ENCODE measurements at places on chromosomes 5 and 9.
A peak's percentile ranks its signal among the peaks of the same experiment; 100 is the strongest.

- DNase-seq, result peak; percentile 56
These were observed 107.9 kb upstream of the ALDH1B1 start for GRCh38 chr9:38284588-38285051.

DNA sequence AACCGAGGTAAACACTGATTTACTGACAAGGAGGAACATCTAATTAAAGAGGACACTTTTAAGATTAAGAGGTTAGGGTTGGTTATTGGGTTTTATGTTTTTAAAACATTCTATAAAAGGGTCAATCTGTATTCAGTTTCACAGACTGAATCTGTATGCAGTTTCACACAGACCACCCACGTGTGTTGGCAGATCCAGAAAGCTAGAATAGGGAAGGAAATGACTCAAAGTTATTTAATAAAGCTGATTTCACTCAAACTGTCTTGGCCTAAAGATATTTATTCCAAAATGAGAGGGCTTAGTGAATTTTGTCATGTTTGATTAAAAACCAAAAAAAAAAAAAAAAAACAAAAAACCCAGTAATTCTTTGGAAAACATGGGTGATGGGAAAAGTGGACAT is 140.2 kb downstream of the SLC24A2 start:
- DNase-seq, result no peak

DNA sequence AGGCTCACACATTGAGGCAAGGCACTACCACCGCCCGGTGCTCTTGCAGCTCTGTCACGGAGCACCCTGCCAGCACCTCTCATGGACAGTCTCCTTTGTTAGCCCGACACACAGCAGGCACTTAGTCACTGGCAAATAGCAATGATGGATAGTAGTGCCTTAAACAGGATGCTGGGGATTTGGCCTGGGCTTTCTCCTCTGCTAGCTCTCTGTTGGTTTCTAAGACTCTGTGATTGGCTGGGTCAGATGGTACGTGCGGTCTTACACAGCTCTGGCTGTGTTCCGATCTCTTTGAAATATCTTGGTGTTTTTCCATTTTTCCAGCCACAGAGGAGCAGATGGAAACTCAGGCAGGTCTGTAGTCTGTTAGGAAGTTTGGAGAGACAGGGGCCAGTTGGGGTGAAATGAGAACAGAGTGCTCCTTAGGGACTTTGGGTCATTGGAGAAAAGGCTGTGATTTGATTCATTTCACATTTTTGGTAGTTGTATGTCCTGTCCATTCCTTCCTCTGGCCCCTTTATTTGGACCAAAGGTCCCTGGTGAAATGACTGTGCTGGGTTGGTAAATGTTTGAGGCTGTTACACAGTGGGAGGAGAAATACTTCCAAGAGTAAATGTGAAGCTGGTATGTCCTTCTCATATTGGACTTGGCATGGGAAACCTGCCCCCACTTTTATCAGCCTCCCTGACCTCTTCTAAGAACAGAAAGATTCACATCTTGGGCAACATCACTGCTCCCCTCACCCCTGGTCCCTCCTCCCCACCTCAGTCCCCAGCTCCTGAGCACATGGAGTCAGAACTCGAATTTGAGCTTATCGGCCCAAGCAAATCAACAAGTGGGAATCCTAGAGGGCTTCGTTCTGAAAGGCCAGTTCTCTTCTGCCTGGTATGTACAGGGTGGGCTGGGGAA is 3.4 kb downstream of the SMIM3 start:
- no peak for DNase-seq

GRCh38 chr5:100772548-100772947 is 130.5 kb downstream of the ST8SIA4 start:
- DNase-seq, result no peak

DNA sequence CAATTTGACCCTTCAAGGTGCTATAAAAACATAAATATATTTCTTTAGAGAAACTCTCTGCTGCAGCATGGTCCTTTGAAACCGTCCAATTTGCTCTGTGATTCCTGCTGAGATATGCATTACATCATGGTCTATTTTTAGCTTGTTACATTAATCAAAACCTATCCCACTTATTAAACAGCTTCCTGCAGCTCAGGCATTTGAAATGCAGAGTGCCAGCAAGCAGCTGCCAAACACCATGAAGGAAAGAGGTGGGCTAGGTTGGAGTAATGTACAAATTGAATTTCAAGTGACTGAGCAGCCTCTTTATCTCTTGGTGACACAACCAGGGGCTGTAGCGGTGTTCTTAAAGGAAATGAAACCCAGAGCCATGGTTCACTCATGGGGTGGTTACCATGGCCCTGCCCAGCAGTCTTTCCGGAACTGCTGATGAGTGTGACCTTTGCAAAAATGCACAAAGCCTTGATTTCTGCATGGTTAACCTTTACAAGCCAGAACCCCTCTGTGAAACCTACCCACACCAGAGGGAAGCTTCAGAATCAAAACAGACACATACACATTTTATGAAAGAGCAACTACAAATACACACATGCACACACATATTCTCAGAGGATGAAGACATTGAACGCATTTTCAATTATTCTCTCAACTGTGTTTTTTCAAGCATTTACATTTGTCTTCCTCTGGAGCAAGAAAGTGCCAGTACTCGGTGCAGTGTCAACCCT is 155.8 kb upstream of the ZNF608 start:
- no peak for DNase-seq

GRCh38 chr5:150256410-150257064 is 33.0 kb downstream of the CAMK2A start:
- DNase-seq, result no peak

DNA sequence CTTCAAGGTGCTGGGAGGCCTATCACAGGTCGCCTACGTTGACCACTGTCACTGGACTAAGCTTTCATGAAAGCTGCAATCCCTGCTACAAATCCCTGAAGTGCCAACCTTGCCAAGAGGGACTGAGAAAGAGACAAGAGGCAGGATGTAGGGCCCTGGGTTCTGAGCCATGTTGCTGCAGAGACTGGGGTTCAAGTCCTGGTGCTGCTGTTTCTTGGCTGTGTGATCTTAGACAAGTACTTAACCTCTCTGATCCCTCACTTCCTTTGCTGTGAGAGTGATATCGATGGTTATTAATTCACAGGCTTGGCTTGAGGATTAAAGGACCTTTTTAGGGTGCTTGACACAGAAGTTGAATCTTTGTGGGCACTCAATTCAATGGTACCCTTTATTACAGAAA is 15.5 kb downstream of the CSF1R start:
- no peak for DNase-seq

DNA sequence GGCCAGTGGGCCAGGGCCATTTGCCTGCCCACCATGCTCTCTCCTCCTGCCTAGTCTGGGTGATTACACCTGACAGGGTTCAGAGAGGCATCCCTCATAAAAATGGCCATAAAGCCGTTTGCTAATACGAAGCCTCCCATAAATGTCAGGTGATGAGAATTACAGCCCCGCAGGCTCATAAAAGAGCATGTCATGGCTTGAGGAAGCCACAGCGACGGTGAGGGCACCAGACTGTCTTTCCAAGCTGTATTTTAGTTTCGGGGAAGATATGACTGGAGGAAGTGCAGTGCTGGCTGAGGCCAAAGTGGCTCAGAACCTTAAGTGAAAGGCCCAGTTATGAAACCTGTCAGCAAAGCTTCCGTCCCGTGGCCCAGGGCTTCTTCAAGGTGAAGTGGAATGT is 18.5 kb upstream of the TCERG1 start:
- no peak for DNase-seq

DNA sequence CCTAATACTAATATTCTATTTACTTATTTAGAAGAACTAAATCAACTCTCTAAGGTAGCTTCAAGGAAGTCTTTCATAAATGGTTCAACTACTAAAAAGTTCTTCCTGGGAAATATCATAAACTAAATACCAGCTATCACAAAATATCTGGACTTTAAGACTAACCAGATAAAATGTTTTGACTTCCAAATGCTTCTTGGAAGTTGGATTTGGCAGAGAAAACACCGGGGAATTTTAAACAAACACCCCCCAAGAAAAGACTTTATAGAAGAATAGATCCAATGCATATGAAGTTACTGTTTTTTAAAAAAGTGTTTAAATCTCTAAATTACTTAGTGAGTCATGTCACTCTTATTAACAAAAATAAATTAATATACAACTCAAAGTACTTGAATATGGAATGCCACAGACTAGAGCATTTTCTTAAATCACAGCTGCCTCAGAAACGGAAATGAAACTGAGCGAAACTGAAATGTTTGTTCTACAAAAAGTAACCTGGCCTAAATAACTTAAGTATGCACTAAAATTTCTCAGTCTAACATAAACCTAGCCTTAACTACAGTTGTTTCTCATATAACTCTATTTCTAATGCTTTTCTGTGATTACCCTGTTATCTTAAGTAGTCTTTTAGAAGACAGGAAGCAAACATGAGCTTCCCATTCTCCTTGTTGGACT is 6.8 kb downstream of the ABCA1 start:
- DNase-seq, result no peak

GRCh38 chr5:143922718-143923117 is 110.8 kb downstream of the HMHB1 start:
- DNase-seq, result no peak
